ENCODE measurements at places on chromosomes 7 and 10. TPM values are rescaled to one million over a fixed set of nuclear protein-coding genes. Genes with fewer than 3 reads are reported as not detected.
A peak's percentile ranks its signal among the peaks of the same experiment; 100 is the strongest.

DNA sequence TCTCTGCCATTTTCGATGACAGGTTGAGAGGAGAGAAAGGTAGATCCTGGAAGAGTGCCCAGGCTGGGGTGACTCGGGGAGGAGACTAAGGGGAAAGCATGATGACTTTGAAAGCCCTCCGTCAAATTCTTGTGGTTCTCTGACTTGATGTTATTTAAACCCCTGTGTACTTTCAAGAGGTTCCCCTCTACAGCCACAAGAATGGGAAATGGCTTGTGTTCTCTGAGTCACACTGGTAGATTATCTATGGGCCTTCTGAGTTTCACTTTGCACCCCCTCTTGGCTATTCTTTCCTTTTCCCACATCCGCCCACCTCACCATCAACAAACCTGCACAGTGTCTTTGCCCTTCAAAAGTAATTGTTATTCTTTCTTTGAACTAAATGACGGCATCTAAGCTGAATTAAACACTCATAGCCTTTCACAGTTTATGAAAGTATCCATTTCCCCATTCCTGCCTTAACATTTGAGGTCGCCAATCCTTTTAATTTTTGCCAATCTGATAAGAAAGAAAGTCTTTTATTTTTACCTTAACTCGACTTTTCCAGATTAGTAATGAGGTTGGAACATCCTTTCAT lies 24.1 kb downstream of the PRF1 start:
- peak; percentile 99 for DNase-seq

DNA sequence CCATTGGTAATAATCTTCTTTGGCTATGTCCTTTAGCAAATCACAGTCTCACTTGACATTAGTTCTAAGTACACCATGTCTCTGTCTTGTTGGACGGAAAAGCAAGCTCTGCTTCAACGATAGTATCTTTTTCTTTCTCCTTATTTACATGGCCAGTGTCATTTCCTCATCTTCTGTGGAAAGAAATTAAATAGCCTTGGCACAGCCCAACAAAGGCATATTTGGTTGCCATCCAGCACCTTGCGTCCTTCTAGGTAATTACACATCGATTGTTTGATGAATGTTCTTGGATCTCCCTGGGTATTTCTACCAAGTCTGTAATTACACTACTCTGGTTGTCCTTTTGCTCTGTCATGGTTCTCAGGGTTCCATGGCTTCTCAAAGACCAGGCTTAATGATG lies 183.1 kb downstream of the CHN2 start:
- DNase-seq = no peak

GRCh38 chr7:7980134-7980533 lies 11.5 kb downstream of the GLCCI1 start:
- no peak for DNase-seq

TUBB8 gene
- not detected for total RNA-seq

SCIN gene
- 113 TPM for total RNA-seq

Data from renal cortical epithelial cell (primary cell).